ENCODE measurements at places on chromosomes 6 and 20.

GRCh38 chr6:46437671-46438221 is 53.5 kb downstream of the RCAN2 start:
- no peak for DNase-seq

GRCh38 chr6:117933471-117933870 is 26.4 kb downstream of the SLC35F1 start:
- no peak for DNase-seq

- DNase-seq = no peak
These were observed 444.8 kb upstream of the PLCB4 start for GRCh38 chr20:8624046-8624445.

GRCh38 chr20:1414982-1415381 is 22.1 kb upstream of the FKBP1A start:
- no peak for DNase-seq

- no peak for DNase-seq
These were observed 313.9 kb downstream of the THBS2 start for GRCh38 chr6:168939796-168940195.

GRCh38 chr6:112096901-112097300 is 9.5 kb downstream of the FAM229B start:
- DNase-seq = no peak

DNA sequence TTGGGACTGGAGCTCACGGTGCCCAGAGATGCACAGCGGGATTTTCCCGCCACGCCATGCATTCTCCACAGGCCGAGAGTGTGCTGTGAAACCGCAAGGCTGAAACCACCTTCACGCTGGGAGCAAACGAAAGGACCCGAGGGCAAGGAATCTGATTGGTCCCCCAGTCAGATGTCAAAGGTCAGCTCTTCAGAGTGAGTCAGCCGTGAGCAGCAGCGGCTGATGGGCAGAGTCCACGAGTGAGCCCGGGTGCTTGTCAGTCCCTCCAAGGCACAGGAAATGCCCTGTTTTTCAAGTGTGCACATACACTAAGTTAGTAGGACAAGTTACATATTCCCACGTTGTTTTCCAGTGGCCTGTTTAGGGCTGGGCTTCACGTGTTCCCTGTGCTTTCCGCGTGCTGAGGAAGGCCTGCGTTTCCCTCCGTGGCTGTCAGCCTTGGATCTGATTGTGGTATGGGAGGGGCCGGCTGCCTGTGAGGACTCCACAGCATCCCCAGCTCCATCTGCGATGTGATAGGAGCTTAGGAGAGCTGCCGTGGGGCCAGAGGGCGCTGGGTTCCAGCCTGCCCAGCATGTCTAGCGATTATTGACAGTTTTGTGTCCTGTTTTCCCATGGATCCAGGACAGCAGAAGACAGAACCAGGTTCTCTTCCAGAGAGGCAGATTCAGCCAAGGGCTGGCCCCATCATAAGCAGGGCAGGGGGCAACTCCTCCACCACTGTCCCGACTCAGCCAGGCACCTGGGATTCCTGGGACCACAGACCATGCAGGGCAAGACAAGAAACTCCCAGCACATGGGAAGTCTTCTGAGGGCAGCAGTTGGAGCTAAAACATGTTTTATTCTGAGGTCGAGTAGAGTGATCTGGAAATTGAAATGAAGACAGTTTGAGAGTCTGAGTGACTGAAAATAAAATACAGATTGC is 38.2 kb upstream of the FRMD1 start:
- DNase-seq = no peak

DNA sequence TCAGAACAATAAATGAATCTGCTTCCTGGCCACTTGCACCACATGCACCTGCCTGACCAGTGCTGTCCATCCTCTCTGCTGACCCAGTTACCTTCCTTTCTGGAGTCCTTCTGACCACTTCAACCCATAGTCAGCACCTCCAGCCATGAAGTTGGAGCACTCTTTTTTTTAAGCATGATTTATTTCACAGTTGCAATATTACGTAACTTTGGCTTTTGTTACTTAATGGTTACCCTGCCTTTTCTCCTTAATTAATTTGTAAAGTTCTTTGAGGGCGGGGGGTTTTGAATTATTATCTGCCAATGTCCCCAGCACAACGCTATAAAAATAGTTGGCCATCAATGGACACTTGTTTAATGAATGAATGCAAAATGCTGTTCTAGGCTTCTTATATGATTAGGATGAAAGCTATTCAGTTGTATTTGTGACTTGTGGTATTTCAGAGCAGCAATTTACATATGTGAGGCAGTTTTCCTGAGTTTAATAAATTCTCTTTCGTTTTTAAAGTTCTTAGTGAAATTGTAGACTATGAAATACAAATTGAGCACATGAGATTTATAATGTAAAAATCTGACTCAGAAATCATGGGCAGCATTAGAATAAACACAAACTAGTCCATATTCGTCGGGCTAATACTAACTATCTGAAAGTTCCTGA is 180.0 kb downstream of the HS3ST5 start:
- DNase-seq = no peak

DNA sequence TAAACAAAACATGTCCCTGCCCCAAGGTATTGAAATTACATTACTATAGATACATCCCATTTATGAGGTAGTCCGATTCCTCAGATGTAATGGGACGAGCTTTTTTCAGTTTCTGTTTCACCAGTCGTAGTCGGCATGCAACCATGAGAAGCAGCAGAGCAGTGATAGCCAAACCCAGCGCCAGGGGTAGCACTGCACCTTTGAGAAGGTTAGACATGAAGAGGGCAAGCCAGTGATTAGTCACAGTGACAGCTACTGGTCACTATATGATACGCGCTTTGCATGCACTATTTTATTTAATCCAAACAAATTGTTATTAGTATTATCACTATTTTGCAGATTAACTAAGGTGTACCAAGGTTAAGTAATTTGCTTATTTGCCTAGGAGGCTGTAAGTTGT is 43.7 kb downstream of the LRP11 start:
- DNase-seq = no peak

DNA sequence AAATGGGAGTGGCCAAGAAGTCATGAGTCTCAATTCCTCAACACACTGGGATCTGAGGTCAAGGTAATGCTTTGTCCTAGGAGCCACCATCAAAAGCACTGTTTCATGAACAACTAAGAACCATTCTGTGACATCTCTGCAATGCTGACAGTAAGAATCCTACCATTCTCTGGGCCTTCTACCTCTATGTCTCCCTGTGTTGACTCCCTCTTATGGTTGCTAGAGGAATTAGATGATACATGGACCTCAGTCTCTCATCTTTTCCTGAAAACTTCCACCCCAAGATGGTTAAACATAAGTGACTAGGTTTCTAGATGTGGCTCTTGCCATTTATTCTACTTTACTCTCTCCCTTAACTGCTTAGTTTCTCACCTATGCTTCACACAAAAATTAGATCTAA is 9.1 kb downstream of the MTRF1L start:
- no peak for DNase-seq

GRCh38 chr6:85050149-85050548 is 285.8 kb upstream of the TBX18 start:
- no peak for DNase-seq

- DNase-seq = no peak
These were observed 102.3 kb downstream of the EPM2A start for GRCh38 chr6:145632971-145633370.

DNA sequence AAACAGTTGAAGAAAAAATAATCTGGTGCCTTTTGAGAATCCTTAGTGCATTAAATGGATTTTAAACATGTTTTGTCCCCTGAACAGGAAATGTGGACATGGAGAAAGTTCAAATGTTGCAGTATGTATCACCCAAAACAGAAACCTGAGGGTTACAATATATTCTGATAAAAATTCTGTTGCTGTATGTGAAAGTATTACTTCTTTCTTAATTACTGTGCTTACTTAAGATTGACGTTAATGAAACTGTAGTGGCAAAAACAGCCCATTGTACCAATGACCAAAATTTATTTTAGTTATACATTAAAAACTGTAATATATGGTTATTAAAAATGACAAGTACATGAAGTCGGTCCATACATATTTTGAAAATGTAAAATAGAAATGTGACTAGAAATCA is 100.6 kb downstream of the PRDM1 start:
- no peak for DNase-seq

DNA sequence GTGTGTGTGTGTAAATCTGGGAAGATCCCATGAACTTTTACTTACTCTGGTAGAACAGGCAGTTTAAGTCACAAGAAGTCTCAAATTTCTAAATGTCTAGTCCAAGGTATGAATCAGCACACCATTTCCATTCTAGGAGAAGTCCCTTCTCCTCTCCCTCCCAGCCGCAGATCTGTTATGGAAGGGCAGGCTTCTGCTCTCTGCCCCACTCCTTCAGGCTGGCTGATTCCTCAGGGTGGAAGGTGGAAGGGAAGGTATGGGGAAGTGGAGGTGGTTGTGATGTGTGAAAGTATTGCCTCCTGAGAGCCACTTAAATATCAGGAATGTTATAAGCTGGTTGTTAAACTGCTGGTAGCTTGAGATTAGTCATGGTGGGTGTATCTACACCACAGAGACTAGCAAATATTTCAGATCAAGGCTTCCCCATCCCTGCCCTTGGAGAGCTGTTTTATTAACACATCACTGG is 44.5 kb upstream of the LAMA4 start:
- no peak for DNase-seq

GRCh38 chr20:38665506-38666285 is 58.6 kb upstream of the SLC32A1 start:
- no peak for DNase-seq

DNA sequence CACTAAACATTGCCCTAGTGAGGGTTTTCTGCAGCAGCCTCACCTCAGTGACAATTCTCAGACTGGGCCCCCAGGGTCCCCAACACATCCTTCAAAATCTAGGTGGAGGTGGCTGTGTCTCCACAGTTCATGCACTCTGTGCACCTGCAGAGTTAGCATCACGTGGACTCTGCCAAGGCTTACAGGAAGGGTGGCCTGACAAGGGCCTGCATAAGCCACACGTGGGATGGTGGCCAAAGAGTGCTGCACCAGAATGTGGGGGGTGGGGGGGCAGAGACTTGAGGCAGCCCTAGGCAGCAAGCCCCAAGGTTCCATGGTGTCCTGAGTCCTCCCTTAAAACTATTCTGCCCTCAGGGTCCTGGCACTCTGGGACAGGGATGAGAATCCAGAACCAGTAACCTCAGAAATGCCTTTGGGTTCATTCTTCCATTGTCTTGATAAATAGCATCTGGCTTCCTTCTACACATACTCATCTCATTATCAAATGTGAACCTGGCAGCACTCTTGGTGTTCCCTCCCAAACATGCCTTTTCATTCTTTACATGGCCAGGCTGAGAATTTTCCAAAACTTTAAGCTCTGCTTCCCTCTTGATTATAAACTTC is 1.6 kb upstream of the SERPINB1 start:
- DNase-seq = no peak

DNA sequence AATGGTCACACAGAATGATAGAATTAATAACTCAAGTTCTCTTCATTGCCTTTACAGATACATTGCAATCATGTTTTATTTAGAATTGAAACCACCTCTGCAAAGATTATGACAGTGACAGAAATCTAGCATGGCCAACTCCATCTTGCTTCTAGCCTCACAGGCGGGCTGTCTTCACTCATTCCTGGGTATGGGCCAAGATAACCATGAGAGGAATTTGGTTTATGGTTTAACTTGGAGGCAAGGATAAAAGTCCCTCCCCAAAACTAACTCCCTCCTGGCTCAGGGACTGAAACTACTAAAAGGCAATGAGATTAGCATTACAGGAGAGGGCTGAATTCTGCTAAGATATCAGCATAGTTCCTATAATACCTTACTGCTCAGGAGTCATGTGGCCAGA is 95.2 kb upstream of the CST7 start:
- DNase-seq = no peak
